ENCODE measurements at places on chromosomes 16 and 17.
A peak's percentile ranks its signal among the peaks of the same experiment; 100 is the strongest.

DNA sequence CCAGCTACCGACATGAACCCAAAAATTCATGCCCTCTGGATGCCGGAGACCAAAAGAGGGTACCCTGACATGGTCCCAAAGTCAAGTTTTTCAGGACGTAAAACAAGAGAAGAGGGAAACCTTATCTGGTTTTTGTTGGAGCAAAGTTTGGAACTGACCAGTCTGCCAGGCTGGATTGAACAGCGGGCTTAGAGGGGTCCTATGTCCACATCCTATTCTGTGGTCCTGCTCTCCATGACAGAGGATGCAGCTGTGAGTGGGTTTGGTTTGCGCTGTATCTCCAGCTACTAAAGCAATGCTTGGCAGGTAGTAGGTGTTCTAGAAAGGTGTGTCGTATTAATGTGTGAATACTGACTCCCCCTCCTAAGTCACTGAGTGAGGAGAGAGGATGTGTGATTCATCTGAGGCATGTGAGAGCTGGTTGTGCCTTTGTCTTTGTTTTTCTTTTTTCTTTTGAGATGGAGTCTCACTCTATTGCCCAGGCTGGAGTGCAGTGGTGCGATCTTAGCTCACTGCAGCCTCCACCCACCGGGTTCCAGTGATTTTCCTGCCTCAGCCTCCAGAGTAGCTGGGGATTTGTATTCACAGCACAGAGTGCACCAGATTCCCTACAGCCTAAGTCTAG is 31.0 kb downstream of the PMM2 start:
- DNase-seq: no peak

DNA sequence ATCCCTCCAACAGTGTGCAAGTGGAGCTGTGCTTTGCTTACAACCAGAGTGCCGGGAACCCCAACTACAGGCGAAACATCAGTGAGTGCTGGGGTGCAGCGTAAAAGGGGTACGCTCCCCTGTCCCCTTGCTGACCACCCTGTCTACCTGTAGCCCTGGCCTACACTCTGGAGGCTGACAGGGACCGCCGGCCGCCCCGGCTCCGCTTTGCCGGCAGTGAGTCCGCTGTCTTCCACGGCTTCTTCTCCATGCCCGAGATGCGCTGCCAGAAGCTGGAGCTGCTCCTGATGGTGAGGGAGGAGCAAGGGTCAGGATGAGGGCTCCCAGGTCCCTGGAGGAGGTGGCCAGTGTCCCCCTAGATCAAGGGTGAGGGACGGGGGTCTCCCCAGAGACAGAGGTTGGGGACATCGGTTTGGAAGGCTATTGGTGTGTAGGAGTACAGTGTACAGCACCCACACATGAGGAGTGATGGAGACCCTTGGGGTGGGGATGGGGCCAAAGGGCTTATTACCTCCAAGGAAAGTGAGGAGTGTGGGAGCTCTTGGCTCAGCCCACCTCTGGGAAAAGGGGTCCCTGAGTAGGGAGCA is 19.6 kb upstream of the PDK2 start:
- no peak for DNase-seq

DNA sequence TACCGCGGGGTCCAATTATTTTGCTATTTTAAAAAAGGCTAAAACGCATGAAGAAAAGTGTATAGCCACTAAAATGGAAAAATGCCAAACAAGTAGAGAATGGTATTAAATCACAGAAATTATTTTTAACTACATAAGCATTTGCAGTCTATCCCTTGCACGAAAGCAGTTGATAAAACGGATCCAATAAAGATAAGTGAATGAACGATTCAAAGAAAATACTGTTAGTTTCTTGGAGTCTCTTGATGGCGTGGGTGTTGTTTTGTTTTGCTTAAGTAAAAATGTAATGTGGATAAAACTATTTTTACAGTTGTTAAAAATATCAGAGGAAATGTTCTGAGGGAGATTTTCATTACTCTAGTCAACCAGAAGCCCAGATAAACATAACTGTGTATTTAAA is 9.3 kb downstream of the HS3ST3A1 start:
- no peak for DNase-seq

DNA sequence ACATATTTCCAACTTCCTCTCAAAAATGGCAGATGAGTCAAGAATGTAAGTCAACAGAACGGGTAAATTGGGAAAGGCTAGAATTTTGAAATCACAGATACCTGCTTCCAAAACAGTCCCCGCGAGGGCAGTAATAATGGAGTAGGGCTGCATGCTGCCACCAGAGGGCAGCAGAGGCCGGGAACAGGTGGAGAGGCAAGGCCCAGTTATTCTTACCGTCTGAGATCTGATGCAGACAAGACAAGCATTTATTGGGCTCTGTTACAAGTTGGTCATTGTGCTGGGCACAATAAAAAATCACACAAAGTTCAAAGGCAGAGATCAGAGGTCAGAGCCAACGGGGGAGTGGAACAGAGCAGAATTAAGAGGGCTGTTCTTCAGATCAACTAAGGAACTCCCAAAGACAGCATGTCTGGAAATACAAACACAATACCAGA is 8.8 kb upstream of the MLKL start:
- DNase-seq: no peak

- DNase-seq: no peak
Measured at GRCh38 chr16:77564791-77565390, 130.1 kb upstream of the ADAMTS18 start.

DNA sequence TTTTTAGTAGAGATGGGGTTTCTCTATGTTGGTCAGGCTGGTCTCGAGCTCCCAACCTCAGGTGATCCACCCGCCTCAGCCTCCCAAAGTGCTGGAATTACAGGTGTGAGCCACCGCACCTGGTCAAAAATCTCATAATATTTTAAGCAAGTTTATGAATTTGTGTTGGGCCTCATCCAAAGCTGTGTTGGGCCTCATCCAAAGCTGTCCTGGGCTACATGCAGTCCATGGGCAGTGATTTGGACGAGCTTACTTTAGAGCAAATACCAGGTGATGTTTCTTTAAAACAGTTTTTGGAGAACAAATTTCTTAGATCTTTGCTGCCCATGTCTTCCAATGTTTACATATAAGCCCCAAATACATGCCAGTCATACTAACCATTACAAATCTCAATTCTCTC is 84.4 kb upstream of the C17orf78 start:
- no peak for DNase-seq

- no peak for DNase-seq
Measured at GRCh38 chr17:74512036-74512435, 19.2 kb downstream of the CD300LB start.

DNA sequence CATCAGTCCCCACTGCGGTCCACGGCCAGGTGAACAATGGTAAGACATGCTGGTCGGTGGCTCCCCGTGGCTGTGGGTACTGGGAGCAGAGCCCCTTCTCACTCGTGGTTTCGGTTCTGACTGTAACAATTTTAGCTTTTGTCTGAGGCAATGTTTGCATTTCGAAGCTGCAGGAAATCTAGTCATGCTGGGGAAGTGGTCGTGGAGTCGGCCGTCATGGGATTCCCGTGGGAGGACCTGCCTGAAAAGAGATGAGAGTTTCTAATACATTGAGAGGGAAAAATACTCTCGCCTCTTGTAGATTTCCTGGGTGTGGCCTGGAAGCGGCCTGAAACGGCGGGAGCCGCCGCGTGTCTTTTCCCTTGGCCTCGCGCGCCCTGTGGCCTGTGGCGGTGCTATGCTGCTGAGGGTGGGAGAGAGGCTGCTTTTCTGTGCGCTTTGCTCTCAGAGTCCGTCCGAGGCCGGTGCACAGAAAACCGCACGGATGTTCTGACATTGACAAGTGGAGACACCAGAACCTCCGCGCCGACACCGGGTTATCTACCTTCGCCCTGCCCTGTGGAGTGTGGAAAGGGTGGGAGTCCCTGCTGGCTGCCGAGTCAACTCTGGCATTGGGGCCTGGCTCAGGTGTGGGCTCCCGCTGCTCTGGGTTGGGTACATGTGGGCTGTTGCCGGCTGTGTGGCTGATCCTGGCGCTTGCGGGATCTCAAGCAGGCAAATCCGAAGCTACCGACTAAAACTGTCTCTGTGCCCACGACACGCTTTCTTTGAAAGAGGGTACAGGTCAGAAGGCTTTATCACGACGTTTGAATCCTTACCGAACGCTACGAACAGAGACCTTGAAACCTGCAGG is 60.8 kb downstream of the WDR45B start:
- DNase-seq: no peak

GRCh38 chr17:80049986-80050385 is 13.5 kb downstream of the CCDC40 start:
- no peak for DNase-seq

- no peak for DNase-seq
Measured at GRCh38 chr16:84406006-84406963, 37.9 kb downstream of the ATP2C2 start.

DNA sequence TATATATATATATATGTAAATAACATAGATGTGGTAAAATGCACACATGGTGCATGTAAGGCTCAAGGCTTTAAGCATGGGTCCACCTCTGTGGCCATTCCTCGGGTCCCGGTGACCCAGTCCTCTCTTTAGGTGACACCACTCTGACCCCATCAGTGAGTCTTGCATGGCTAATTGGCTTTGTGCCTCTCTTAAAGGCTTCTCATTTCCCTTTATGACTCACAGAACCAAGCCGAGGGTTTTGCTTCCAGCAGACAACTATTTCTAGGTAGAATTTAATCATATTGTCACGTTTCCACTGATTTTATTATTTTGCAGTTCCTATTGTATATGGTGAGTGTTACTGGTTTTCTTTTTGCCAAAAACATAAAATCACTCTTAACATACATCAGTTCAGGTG is 59.7 kb downstream of the PLCG2 start:
- no peak for DNase-seq

GRCh38 chr16:10168258-10168657 is 14.0 kb downstream of the GRIN2A start:
- no peak for DNase-seq

DNA sequence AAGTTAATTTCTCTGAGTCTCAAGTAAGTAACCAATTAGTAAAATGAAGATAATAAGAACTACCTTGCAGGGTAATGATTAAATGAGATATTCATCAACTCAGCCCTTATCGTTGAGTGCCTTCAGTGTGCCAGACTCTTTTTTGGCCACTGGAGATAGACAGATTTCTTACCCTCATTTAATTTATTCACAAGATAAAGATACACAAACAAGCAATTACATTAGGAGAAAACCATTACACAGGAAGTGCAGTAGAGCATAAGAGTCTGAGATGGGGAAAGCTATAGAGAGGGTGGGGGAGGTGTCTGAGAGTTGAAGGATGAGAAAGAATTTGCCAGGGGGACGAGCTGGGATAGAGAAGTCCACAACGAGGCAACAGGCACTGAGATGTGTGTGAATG is 72.5 kb upstream of the BCAR1 start:
- no peak for DNase-seq

- DNase-seq: peak; percentile 4
Measured at GRCh38 chr16:84925092-84925772, 86.1 kb downstream of the ZDHHC7 start.

- DNase-seq: no peak
Measured at GRCh38 chr16:48106446-48106845, 49.3 kb downstream of the ABCC12 start.

DNA sequence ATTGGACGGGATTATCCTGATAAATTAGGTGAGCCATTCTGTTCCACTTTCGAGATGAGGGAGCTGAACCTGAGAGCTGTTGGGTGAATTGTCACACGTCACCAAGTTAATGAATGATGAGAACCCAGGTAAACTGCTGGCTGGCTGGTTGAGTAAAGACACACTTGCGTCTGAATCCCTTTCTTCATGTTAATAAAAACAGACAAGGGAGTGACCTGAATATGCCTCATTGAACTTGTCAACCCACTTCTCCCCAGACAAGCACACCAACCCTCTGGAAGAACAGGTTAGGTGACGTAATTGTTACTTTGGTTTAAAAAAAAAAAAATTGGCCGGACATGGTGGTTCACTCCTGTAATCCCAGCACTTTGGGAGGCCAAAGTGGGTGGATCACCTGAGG is 400.9 kb upstream of the CDH5 start:
- DNase-seq: no peak

DNA sequence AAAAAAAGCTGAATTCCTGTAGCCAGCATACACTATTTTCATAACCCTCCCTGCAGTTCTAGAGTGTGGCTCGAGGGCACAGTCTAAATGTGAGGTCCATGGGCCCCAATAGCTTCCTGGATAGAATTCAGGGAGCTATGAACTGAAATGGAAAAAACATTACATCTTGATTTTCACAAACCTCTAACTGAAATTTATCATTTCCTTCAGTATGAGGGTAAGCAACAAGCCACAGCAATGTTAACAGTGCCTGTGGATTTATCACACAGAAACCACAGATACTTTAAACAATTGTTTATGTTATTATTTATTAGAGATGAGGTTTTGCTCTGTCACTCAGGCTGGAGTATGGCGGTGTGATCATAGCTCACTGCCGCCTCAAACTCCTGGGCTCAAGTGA is 18.2 kb downstream of the TMEM92 start:
- no peak for DNase-seq

GRCh38 chr17:7932483-7932891 is 481 bp downstream of the CNTROB start:
- no peak for DNase-seq

DNA sequence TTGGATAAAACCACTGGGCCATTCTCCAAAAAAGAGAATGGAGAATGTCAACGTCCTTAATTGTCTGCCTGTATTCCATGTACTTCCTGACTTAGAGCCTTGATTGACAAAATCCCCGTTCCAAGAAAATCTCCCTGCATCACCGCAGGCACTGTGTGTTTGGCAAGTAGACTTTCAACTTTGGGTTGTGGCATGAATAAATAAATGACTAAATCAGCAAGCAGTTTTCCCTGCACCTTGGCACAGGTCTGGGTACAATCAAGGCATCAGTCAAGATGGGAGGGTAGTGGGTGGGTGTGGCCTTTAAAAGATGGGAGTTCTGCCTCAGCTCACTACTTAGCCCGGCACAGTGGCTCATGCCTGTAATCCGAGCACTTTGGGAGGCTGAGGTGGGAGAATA is 248.5 kb upstream of the RPL38 start:
- no peak for DNase-seq

GRCh38 chr16:49158029-49158642 is 123.5 kb downstream of the CBLN1 start:
- DNase-seq: no peak

GRCh38 chr17:55959756-55960155 is 193.5 kb upstream of the ANKFN1 start:
- DNase-seq: no peak

- DNase-seq: no peak
Measured at GRCh38 chr16:50617646-50618184, 63.4 kb downstream of the SNX20 start.

GRCh38 chr16:706189-707061 is 824 bp upstream of the FBXL16 start:
- DNase-seq: no peak

- DNase-seq: no peak
Measured at GRCh38 chr17:12768255-12768654, 21.0 kb upstream of the ARHGAP44 start.

GRCh38 chr17:38890410-38890746 is 20.5 kb downstream of the LASP1 start:
- DNase-seq: no peak

- DNase-seq: no peak
Measured at GRCh38 chr16:10039220-10040096, 142.8 kb downstream of the GRIN2A start.

GRCh38 chr17:79235808-79236207 is 161.2 kb downstream of the ENGASE start:
- no peak for DNase-seq

GRCh38 chr17:73952480-73953205 is 250.8 kb upstream of the RPL38 start:
- no peak for DNase-seq

Data from GM12864 (cell line).